Activated CD4-positive, alpha-beta T cell treated with anti-CD3 and anti-CD28 coated beads for 48 hours (primary cell): ENCODE measurements at places on chromosomes 12 and 14.

- DNase-seq, result no peak
These were observed 736.3 kb downstream of the RPS29 start for GRCh38 chr14:48849741-48850322.

GRCh38 chr12:32360956-32361355 lies 38.4 kb upstream of the FGD4 start:
- DNase-seq, result no peak

GRCh38 chr14:74424606-74425005 lies 1.4 kb downstream of the SYNDIG1L start:
- no peak for DNase-seq

DNA sequence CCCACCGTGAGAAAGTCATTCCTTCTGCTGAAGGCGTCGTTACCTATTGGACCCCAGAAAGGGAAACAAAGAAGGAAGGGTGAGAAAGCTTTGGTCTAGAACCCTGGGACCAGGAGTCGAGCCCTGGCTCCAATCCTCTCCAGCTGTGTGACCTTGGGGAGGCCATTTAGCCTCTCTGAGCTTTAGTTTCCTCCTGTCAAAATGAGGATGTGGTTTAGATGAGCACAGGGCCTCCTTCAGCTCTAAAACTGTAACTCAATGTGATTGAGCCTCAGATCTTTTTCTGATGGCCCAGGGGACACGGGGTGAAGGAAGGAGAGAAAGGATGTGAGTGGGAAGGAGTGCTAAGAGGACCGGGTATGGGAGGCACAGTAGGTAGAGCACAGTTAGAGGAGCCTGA lies 7.7 kb downstream of the JDP2 start:
- no peak for DNase-seq

GRCh38 chr12:10562306-10562933 lies 51.0 kb downstream of the MAGOHB start:
- no peak for DNase-seq

GRCh38 chr14:50792634-50793068 lies 38.3 kb downstream of the NIN start:
- DNase-seq, result no peak

GRCh38 chr12:101942250-101942605 lies 64.8 kb downstream of the DRAM1 start:
- DNase-seq, result no peak

DNA sequence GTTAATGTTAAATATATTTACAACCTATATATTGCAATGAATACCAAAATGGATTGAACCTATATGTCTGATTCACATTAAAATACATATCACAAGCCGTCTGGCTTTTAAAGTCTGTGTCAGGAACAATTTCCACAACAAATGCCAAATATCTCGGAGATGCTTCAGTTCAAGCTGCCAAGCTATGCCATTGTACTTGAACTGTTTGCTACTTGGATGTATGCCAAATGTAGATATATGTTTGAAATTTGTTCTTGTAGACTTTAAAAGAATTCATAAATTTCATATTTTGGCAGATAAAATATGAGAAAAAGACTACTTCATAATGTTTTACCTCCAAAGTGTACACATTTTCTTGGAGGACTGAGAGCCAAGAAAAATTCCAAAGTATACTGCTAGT lies 37.0 kb downstream of the WASHC3 start:
- no peak for DNase-seq

DNA sequence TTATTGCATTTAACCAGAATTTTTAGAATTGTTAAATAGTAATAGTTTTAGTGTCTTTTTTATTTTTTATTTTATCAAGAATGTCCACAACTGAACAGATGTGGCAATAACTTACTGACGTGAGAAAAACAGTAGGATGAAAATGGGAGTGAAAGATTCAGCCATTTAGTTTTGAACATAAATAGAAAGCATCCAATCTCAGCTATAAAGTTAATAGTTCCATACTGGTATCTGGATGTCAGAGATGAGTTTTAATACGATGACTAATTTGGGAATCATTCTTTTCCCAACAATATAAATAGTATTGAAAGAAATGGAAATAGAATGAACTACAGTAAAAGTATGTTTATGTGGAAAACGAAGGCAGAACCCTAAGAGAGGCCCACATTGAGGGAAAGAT lies 159.4 kb downstream of the EPS8 start:
- DNase-seq, result no peak

- no peak for DNase-seq
These were observed 274.1 kb downstream of the ADAMTS20 start for GRCh38 chr12:43277651-43278540.

DNA sequence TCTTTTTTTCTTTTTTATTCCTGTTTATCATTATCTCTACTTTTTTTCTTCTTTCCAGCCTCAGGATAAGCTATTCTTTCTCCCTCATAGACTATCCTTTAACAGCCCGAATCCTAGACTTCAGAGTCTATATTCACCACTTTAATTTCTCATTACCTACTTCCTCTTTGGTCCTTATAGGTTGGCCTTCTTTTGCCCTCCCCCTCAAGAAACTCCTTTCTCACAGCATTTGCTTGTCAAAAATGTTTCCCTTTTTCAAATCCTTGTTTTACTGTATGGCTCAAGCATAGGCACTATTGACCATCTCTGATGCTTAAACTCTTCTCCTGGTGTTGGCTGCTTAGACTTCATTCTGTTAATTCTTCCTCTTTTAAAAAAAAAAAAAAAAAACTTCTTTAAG lies 52.5 kb downstream of the KIAA0586 start:
- DNase-seq, result no peak

GRCh38 chr14:59037086-59037485 lies 151.4 kb upstream of the DAAM1 start:
- no peak for DNase-seq

DNA sequence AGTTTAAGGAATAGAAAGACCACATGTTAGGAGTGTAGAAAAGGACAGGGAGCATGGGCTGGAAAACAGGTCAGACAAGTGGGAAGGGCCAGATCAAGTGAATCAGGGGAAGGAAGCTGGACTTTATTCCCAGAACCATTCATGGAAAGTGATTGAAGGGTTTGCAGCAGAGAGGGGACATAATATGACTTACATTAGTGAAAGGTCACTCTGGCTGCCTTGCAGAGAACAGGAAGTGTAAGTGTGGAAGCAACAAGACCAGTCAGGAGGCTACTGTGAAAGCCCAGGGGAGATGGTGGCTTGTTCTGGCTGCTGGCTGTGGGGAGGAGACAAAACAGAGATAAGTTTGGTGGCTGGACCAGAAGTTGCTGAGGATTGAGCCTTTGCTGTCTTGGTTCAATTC lies 69.1 kb downstream of the VCPKMT start:
- no peak for DNase-seq

GRCh38 chr12:12784116-12784515 lies 1.3 kb upstream of the APOLD1 start:
- DNase-seq, result no peak

DNA sequence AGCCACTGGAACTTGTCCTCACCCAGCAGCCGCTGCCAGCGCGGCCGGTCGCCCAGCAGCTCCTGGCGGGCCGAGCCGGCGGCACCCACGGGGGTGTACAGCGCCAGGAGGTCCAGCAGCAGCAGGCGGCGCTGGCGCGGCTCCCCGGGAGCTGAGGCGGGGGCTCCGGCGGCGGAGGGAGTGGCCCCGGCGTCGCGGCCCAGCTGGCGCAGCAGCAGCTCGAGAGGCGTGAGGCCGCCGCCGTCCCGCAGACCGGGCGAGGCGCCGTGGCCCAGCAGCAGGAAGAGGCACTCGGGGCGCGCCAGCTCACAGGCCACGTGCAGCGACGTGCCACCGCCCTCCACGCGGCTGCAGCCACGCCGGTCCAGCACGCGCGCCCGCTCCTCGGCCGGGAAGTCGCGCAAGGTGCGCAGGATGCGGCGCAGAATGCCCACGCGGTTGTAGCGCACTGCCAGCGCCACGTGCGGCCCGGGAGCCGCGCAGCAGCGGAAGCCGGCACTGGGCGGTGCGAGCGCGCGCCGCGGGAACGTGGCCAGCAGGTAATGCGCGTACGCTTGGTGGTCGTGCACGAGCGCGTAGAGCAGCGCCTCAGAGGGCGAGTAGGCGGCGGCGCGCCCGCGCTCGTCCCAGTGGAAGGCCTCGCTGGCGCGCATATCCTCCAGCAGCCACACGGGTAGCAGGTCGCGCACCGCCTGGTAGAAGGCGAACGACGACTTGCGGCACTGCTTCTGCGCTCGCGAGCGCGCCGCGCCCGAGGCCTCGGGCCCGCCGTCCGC lies 2.3 kb downstream of the ANKRD9 start:
- DNase-seq, result no peak

DNA sequence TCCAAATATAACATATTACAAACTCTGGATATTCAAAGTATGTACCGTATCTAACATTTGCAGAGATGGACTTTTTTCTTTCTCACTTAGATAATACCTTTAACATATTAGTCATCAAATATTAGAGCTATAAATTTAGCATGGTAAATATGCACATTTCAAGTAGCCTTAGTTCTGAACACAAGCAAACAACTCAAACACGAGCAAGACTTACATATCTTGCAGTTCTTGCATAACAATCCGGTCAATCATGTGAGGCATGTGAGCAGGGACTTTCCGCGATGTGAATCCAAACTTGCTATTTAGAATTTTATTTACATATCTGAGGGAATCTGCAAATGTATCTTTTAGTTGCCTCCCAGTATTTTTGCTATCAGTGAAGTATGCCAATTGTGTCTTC lies 22.1 kb upstream of the SYCP3 start:
- DNase-seq, result no peak

- DNase-seq, result no peak
These were observed 110.4 kb downstream of the ESRRB start for GRCh38 chr14:76486251-76486743.
